ENCODE measurements at places on chromosomes 3 and 15.

- H3K36me3 ChIP-seq = no peaks in the 10 kb centered on the region
- no peak for DNase-seq
- H3K4me1 ChIP-seq = no peaks in the 10 kb centered on the region
- no peak overlapping the region for H3K4me3 ChIP-seq
- no peak overlapping the region for H3K27ac ChIP-seq
- no peaks in the 10 kb centered on the region for H3K27me3 ChIP-seq
These were observed 96.5 kb upstream of the ATP2B2 start for GRCh38 chr3:10601857-10602230.

DNA sequence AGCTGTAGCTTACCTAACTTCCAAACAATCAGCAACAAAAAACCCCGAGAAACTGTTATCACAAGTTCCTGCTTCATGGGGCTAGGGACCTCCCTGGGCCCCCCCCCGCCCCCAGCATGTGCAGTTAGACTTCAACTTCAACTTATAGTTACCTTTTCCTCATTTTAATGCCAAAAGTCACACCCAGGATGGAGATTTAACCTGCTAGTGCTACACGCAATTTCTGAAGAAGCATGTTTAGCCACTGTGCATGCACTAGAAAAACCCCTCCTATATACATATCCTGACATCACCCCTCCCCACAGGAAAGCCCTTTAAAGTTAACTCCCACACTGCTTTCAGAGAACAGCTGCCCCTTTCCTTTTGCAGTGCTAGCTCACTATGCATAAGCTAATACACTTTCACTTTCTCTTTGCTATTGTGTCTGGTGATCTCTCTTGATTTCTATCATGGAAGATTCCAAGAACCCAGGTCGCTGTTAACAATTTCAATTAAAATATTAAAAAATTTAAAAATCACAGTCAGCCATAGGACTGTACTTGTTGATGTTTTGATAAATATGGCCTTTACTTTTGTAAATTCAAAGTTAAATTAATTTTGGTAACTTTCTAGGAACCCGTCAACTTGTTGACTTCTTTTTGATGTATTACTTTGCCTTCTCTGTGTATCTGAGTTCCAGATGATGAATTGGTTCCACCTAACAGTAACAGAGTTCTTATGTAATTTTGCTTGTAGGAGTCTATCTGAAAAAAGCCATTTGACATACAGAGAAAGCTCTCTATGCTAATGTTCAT is 75.2 kb upstream of the ACAD9 start:
- no peaks in the 10 kb centered on the region for H3K27me3 ChIP-seq
- peaks cover 5% of the 10 kb centered on the region for H3K36me3 ChIP-seq
- peak overlapping the region; percentile 83 for H3K27ac ChIP-seq
- H3K4me1 ChIP-seq = peaks cover 41% of the 10 kb centered on the region
- no peak overlapping the region for H3K4me3 ChIP-seq

GRCh38 chr15:85760049-85760448 is 34.7 kb downstream of the KLHL25 start:
- no peak overlapping the region for H3K4me3 ChIP-seq
- peak; percentile 38 for DNase-seq
- no peaks in the 10 kb centered on the region for H3K27me3 ChIP-seq
- no peaks in the 10 kb centered on the region for H3K36me3 ChIP-seq

GRCh38 chr15:77764095-77764494 is 131.4 kb upstream of the LINGO1 start:
- no peaks in the 10 kb centered on the region for H3K4me1 ChIP-seq
- H3K27ac ChIP-seq = no peak overlapping the region
- no peaks in the 10 kb centered on the region for H3K27me3 ChIP-seq
- H3K4me3 ChIP-seq = no peak overlapping the region
- H3K36me3 ChIP-seq = no peaks in the 10 kb centered on the region
- no peak for DNase-seq

- H3K27me3 ChIP-seq = no peaks in the 10 kb centered on the region
- no peak overlapping the region for H3K4me3 ChIP-seq
- H3K27ac ChIP-seq = no peak overlapping the region
These were observed 546.8 kb downstream of the TBL1XR1 start for GRCh38 chr3:176650478-176650877.

GRCh38 chr15:72404841-72405240 is 6.7 kb downstream of the TMEM202 start:
- no peaks in the 10 kb centered on the region for H3K36me3 ChIP-seq
- no peaks in the 10 kb centered on the region for H3K4me1 ChIP-seq
- no peaks in the 10 kb centered on the region for H3K27me3 ChIP-seq
- no peak for DNase-seq

DNA sequence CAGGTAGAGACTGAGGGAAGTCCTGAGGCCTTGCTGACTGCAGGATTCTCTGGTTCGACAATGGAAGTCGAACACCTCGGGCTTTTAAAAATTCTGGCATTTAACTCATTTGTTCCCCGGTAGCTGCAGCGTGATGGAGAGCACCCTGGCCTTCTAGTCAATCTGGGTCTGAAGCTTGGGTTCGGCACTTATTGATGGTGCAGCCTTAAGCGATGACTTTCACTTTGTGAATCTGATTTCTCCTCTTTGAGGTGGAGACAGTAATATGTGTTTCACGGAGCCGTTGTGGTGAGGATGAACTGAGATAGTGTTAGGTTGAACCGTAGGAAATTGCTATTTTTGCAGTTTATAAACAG is 621 bp upstream of the PARP6 start:
- peak overlapping the region; percentile 76 for H3K4me3 ChIP-seq
- H3K4me1 ChIP-seq = peaks cover 16% of the 10 kb centered on the region
- H3K27ac ChIP-seq = peak overlapping the region; percentile 29

GRCh38 chr3:168548719-168549118 is 453.0 kb upstream of the GOLIM4 start:
- DNase-seq = no peak
- no peak overlapping the region for H3K27ac ChIP-seq
- H3K36me3 ChIP-seq = no peaks in the 10 kb centered on the region
- no peaks in the 10 kb centered on the region for H3K27me3 ChIP-seq
- H3K4me3 ChIP-seq = no peak overlapping the region
- H3K4me1 ChIP-seq = no peaks in the 10 kb centered on the region

DNA sequence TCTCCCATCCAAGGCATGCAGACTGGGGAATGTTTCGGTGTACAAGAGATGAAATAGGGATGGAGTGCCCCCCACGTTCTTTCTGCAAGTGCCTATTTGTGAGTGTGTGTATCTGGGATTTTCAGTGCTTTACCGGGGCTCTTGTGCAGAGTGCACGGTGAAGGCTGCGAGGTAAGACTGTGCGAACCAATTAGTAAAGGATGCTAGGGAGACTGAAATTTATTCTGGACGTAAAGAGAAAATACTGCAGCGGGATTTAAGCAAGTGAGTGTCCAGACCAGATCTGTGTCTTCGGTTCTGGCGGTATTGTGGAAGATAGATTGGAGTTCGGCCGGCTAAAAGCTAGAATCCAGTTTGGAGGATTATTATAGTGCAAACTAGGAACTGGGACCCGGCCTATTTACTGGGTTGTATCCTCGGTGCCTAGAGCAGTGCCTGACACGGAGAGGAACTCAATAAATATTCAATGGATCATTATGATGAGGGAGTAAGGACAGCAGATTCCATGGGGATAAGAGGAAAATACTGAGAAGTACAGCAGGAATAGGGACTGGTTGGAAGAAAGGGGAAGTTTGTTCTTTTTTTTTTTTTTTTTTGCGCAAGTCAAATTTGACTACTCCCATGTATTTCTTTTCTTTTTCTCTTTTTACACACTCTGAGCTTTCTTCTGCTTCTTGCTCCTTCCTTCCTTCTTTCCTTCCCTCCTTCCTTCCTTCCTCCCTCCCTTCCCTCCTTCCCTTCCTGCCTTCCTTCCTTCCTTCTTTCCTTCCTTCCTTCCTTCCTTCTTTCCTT is 580 bp upstream of the MAGEF1 start:
- no peak for DNase-seq
- peak overlapping the region; percentile 67 for H3K4me3 ChIP-seq
- H3K4me1 ChIP-seq = peaks cover 33% of the 10 kb centered on the region
- no peaks in the 10 kb centered on the region for H3K27me3 ChIP-seq
- no peaks in the 10 kb centered on the region for H3K36me3 ChIP-seq

GRCh38 chr3:32406486-32407408 is 15.1 kb downstream of the CMTM7 start:
- H3K27me3 ChIP-seq = no peaks in the 10 kb centered on the region
- peaks cover 32% of the 10 kb centered on the region for H3K4me1 ChIP-seq
- no peaks in the 10 kb centered on the region for H3K36me3 ChIP-seq
- H3K4me3 ChIP-seq = no peak overlapping the region
- DNase-seq = no peak
